Epithelial cell of proximal tubule (primary cell): ENCODE measurements at places on chromosomes 16 and 17. TPM values are rescaled to one million over a fixed set of nuclear protein-coding genes. Genes with fewer than 3 reads are reported as not detected.

The MYH2 gene
- total RNA-seq = not detected in 2 replicates

The SLC5A11 gene
- not detected in 2 replicates for total RNA-seq

The HS3ST3B1 gene
- 2.1 and 5.4 TPM in 2 replicates for total RNA-seq

The CTRB2 gene
- total RNA-seq = not detected in 2 replicates

The CDH13 gene
- total RNA-seq = 38.6 and 85.4 TPM in 2 replicates

The C16orf89 gene
- total RNA-seq = not detected in 2 replicates

The TBC1D26 gene
- under 0.01 TPM in 1 of 2 replicates, not detected in the other for total RNA-seq
